ENCODE measurements at places on chromosomes 1 and 21. TPM values are rescaled to one million over a fixed set of nuclear protein-coding genes. Genes with fewer than 3 reads are reported as not detected.

GRCh38 chr1:157439302-157439954 lies 112.9 kb downstream of the FCRL5 start:
- peaks cover 7% of the 10 kb centered on the region for H3K4me1 ChIP-seq
- no peaks in the 10 kb centered on the region for H3K27me3 ChIP-seq
- no peak overlapping the region for H3K27ac ChIP-seq
- no peaks in the 10 kb centered on the region for H3K36me3 ChIP-seq
- no peak overlapping the region for H3K4me3 ChIP-seq

- H3K27ac ChIP-seq: no peak overlapping the region
- DNase-seq: no peak
- H3K36me3 ChIP-seq: no peaks in the 10 kb centered on the region
Measured at GRCh38 chr1:219414250-219414649, 198.7 kb downstream of the ZC3H11B start.

GRCh38 chr1:158272681-158273080 lies 17.0 kb upstream of the CD1C start:
- no peaks in the 10 kb centered on the region for H3K4me1 ChIP-seq
- H3K36me3 ChIP-seq: no peaks in the 10 kb centered on the region
- H3K4me3 ChIP-seq: no peak overlapping the region
- no peak overlapping the region for H3K27ac ChIP-seq
- no peak for DNase-seq

TMPRSS2 gene
- 45.7 TPM for total RNA-seq

GRCh38 chr1:187157552-187157951 lies 328.8 kb downstream of the PLA2G4A start:
- no peaks in the 10 kb centered on the region for H3K4me1 ChIP-seq
- H3K27me3 ChIP-seq: no peaks in the 10 kb centered on the region
- no peak for DNase-seq

DNA sequence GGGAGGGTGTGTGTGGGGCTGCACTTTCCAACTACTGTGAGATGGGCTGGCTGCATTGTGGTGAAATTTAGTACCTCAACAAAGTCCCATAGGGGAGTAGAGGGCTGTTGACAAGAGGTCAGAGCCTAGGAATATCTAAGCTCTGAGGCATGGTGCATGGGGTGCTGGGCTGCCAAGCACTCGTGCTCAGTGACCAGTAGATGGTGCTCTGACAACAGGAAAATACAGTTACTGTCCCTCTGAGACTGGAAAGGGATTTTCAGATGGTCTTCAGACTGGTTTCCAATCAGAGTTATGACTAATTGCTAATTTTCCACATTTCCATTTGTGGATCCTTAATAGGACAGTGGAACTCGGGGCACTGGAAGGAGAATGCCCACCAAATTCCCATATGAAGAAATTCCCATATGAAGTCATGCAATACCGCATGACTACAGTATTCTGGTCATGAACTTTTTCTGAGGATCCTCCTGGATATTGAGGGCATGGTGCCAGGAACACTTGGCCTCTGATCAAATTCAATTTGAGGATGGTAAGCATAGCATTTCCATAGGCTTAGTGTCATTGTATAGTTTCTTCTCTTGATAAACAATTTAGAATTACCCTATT lies 4.1 kb upstream of the CACNA1E start:
- H3K4me3 ChIP-seq: no peak overlapping the region
- peak; percentile 48 for DNase-seq
- no peaks in the 10 kb centered on the region for H3K36me3 ChIP-seq
- peaks cover 17% of the 10 kb centered on the region for H3K4me1 ChIP-seq

MATN1 gene
- total RNA-seq: not detected

GRCh38 chr1:57061369-57061768 lies 95.6 kb upstream of the C8B start:
- no peak for DNase-seq
- H3K27ac ChIP-seq: no peak overlapping the region
- H3K4me1 ChIP-seq: no peaks in the 10 kb centered on the region
- no peaks in the 10 kb centered on the region for H3K36me3 ChIP-seq
- no peaks in the 10 kb centered on the region for H3K27me3 ChIP-seq
- no peak overlapping the region for H3K4me3 ChIP-seq

- no peak for DNase-seq
- H3K36me3 ChIP-seq: no peaks in the 10 kb centered on the region
- peaks cover 16% of the 10 kb centered on the region for H3K4me1 ChIP-seq
- no peak overlapping the region for H3K27ac ChIP-seq
- peak overlapping the region; percentile 76 for H3K4me3 ChIP-seq
Measured at GRCh38 chr1:184388319-184388889, 1.6 kb downstream of the C1orf21 start.

GRCh38 chr1:19403256-19403655 lies 82.1 kb downstream of the CAPZB start:
- no peak overlapping the region for H3K27ac ChIP-seq
- no peaks in the 10 kb centered on the region for H3K36me3 ChIP-seq

DNA sequence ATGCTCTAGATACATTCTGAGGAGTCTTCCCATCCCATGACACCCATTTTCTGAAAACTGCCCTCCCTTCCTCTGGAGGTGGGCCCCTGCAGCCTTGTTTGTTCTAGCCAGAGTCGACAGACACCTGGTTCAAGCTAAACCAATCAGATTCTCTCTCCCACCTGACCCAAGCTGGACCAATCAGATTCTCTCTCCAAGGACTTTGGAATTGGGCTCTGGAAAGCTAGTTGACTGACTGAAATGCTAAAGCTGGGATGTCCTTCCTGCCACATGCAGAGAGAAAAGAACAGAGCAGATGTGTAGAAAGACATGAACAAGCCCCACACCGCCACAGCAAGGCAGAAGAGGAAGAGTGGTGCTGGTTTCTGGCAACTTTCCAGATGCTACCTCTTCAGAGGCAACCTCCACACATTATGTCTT lies 24.6 kb downstream of the ASAP3 start:
- H3K4me3 ChIP-seq: no peak overlapping the region
- H3K27ac ChIP-seq: no peak overlapping the region
- DNase-seq: no peak
- no peaks in the 10 kb centered on the region for H3K4me1 ChIP-seq
- H3K36me3 ChIP-seq: no peaks in the 10 kb centered on the region

PSMB2 gene
- total RNA-seq: 17.5 TPM

- H3K36me3 ChIP-seq: no peaks in the 10 kb centered on the region
- no peaks in the 10 kb centered on the region for H3K27me3 ChIP-seq
- H3K4me3 ChIP-seq: no peak overlapping the region
- H3K4me1 ChIP-seq: peaks cover under 1% of the 10 kb centered on the region
- no peak overlapping the region for H3K27ac ChIP-seq
- no peak for DNase-seq
Measured at GRCh38 chr1:1298861-1299685, 8.7 kb downstream of the ACAP3 start.

GRCh38 chr1:43039228-43040055 lies 80.8 kb upstream of the SLC2A1 start:
- no peak overlapping the region for H3K27ac ChIP-seq
- no peaks in the 10 kb centered on the region for H3K36me3 ChIP-seq
- peaks cover 17% of the 10 kb centered on the region for H3K4me1 ChIP-seq
- H3K4me3 ChIP-seq: no peak overlapping the region
- peak; percentile 27 for DNase-seq

- no peak overlapping the region for H3K4me3 ChIP-seq
- H3K36me3 ChIP-seq: no peaks in the 10 kb centered on the region
- no peak overlapping the region for H3K27ac ChIP-seq
- H3K27me3 ChIP-seq: no peaks in the 10 kb centered on the region
- H3K4me1 ChIP-seq: no peaks in the 10 kb centered on the region
Measured at GRCh38 chr1:116126281-116126680, 15.1 kb downstream of the MAB21L3 start.

- no peak for DNase-seq
- H3K27me3 ChIP-seq: no peaks in the 10 kb centered on the region
- H3K27ac ChIP-seq: no peak overlapping the region
- peaks cover 46% of the 10 kb centered on the region for H3K4me1 ChIP-seq
- H3K4me3 ChIP-seq: no peak overlapping the region
- no peaks in the 10 kb centered on the region for H3K36me3 ChIP-seq
Measured at GRCh38 chr1:174938281-174939007, 61.3 kb upstream of the CACYBP start.

NPPB gene
- total RNA-seq: not detected

OR2T29 gene
- total RNA-seq: not detected

GRCh38 chr1:163055005-163055404 lies 14.2 kb upstream of the RGS4 start:
- H3K36me3 ChIP-seq: no peaks in the 10 kb centered on the region
- no peak overlapping the region for H3K4me3 ChIP-seq
- no peak for DNase-seq
- H3K27me3 ChIP-seq: no peaks in the 10 kb centered on the region

GRCh38 chr1:166390366-166391033 lies 223.7 kb upstream of the FAM78B start:
- H3K4me3 ChIP-seq: no peak overlapping the region
- H3K27me3 ChIP-seq: no peaks in the 10 kb centered on the region
- DNase-seq: no peak
- H3K27ac ChIP-seq: no peak overlapping the region
- H3K36me3 ChIP-seq: no peaks in the 10 kb centered on the region

- no peaks in the 10 kb centered on the region for H3K27me3 ChIP-seq
- no peaks in the 10 kb centered on the region for H3K4me1 ChIP-seq
- no peak overlapping the region for H3K4me3 ChIP-seq
- no peak overlapping the region for H3K27ac ChIP-seq
- no peak for DNase-seq
- no peaks in the 10 kb centered on the region for H3K36me3 ChIP-seq
Measured at GRCh38 chr1:114092186-114093062, 61.2 kb downstream of the SYT6 start.

PUM1 gene
- 30.9 TPM for total RNA-seq

CCDC24 gene
- 21.1 TPM for total RNA-seq

CAMSAP2 gene
- 8.8 TPM for total RNA-seq

- peaks cover 30% of the 10 kb centered on the region for H3K4me1 ChIP-seq
- H3K4me3 ChIP-seq: no peak overlapping the region
- no peaks in the 10 kb centered on the region for H3K36me3 ChIP-seq
- no peak overlapping the region for H3K27ac ChIP-seq
- DNase-seq: no peak
Measured at GRCh38 chr1:230283678-230284077, 142.5 kb downstream of the PGBD5 start.

GRCh38 chr1:225201447-225201846 lies 226.4 kb downstream of the LBR start:
- no peaks in the 10 kb centered on the region for H3K36me3 ChIP-seq
- no peak overlapping the region for H3K27ac ChIP-seq
- no peak for DNase-seq
- H3K4me3 ChIP-seq: no peak overlapping the region
- H3K4me1 ChIP-seq: no peaks in the 10 kb centered on the region
- H3K27me3 ChIP-seq: no peaks in the 10 kb centered on the region

DNA sequence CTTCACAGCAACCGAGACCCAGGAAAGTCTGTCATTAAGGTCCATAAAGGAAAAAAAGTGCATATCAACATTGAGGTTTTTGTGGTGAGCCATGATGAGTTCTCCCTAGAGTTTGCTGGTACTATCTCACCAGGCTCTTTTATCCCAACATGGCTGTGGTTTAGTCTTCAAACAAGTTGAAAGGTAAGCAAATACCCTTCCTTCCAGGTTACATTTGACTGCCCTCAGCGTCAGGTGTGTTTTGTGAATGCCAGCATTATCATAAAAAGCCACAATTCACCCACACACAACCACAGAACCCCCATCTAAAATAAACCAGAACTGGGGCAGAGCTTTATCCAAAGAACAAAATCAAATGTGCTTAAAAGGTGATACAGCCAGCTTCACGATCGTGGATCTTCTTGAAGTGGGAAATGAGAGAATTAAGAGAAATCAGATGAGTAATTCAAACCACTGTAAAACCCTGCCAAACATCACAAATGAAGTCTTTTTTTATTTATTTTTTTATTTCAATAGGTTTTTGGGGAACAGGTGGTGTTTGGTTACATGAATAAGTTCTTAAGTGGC lies 64.7 kb downstream of the SETD4 start:
- no peak overlapping the region for H3K4me3 ChIP-seq
- no peaks in the 10 kb centered on the region for H3K36me3 ChIP-seq
- H3K27me3 ChIP-seq: no peaks in the 10 kb centered on the region

GRCh38 chr1:245234217-245235081 lies 79.7 kb downstream of the KIF26B start:
- no peak overlapping the region for H3K4me3 ChIP-seq
- no peaks in the 10 kb centered on the region for H3K27me3 ChIP-seq
- peak overlapping the region; percentile 74 for H3K27ac ChIP-seq
- no peaks in the 10 kb centered on the region for H3K36me3 ChIP-seq
- H3K4me1 ChIP-seq: peaks cover 14% of the 10 kb centered on the region

ALPL gene
- 3.4 TPM for total RNA-seq

DNA sequence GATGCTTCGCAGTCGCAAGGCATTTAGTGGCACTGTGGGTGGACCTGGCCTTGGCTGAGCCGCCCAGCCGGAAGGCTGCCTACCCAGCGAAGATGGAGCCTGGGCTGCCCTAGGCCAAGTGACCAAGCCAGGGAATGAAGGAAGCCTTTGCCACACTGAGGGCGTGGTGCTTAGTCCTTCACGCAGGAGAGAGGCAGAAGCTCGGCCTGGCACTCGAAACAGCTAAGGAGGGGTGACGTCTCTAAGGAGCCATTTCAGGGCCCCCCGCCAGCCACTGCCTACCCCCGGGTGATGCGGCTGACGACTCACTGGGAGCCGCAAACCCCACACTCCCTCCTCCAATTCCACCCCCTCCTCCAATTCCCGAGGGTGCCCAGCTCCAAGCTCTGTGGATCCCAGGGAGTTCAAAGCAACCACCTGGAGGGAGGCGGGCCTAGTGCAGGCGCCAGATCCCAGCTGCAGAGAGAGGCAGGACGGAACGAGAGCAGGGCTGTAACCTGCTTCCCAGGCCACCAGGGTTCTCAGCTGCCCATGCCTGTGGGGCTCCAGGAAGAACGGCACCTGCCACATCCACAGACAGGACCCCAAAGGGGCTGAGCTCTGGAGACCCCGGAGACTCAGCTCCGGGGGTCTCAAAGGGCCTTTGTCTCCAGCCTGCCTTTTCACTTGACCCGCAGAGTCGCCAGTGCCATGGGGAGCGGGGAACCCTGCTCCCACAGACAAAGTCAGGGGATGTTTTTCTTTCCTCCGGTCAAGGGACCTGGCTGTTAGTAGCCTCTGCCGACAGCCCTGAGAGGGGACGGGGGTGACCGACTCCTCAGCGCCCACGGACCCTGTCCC lies 75.8 kb downstream of the ARHGEF16 start:
- peak overlapping the region; percentile 70 for H3K27ac ChIP-seq
- peak overlapping the region; percentile 58 for H3K4me3 ChIP-seq
- H3K36me3 ChIP-seq: no peaks in the 10 kb centered on the region
- H3K27me3 ChIP-seq: no peaks in the 10 kb centered on the region
- peak; percentile 52 for DNase-seq
- H3K4me1 ChIP-seq: peaks cover 23% of the 10 kb centered on the region

TGFBR3 gene
- 63.6 TPM for total RNA-seq

MOB3C gene
- 23.3 TPM for total RNA-seq

- H3K27ac ChIP-seq: no peak overlapping the region
- no peaks in the 10 kb centered on the region for H3K27me3 ChIP-seq
- no peaks in the 10 kb centered on the region for H3K36me3 ChIP-seq
- no peak overlapping the region for H3K4me3 ChIP-seq
- no peaks in the 10 kb centered on the region for H3K4me1 ChIP-seq
Measured at GRCh38 chr1:199898654-199899053, 128.9 kb upstream of the NR5A2 start.

DNA sequence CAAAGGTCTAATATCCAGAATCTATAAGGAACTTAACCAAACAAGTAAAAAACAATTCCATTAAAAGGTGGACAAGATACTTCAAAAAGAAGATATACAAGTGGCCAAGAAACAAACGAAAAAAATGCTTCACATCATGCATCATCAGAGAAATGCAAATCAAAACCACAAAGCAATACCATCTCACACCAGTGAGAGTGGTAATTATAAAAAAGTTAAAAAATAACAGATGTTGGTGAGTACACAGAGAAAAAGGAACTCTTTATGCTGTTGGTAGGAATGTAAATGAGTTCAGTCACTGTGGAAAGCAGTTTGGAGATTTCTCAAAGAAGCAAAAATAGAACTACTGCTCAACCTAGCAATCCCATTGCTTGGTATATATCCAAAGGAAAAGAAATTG lies 218.6 kb downstream of the SLC44A5 start:
- H3K27ac ChIP-seq: no peak overlapping the region
- H3K36me3 ChIP-seq: no peaks in the 10 kb centered on the region
- H3K4me1 ChIP-seq: no peaks in the 10 kb centered on the region
- no peak for DNase-seq
- H3K4me3 ChIP-seq: no peak overlapping the region
- no peaks in the 10 kb centered on the region for H3K27me3 ChIP-seq

All from body of pancreas (tissue), 4 donors.